ENCODE measurements at places on chromosomes 5 and 9.

GRCh38 chr5:168796593-168797580 lies 217.7 kb upstream of the PANK3 start:
- no peak for DNase-seq

- DNase-seq = no peak
Measured at GRCh38 chr9:124906966-124907365, 33.9 kb downstream of the GOLGA1 start.

DNA sequence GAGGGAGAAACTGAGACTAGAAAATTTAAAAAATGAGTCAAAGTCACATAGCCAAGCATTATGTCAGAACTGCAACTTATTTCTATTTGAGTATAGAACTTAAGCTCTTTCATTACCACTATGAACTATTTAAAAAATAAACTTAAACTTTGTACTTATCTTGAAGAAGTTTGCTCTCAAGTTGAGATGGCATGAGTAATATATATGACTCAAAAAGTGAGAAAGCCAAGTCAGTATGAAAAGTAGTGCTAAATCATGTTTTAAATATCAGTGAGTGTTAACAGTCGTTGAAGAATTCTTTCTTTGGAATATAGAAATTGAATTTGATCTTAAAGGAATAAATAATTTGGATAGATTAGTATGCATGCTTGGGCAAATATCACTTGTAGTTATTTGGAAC lies 36.3 kb upstream of the CDH10 start:
- DNase-seq = no peak

- DNase-seq = no peak
Measured at GRCh38 chr5:38641003-38641402, 84.6 kb upstream of the LIFR start.

- DNase-seq = no peak
Measured at GRCh38 chr5:107808671-107809137, 138.0 kb upstream of the EFNA5 start.

DNA sequence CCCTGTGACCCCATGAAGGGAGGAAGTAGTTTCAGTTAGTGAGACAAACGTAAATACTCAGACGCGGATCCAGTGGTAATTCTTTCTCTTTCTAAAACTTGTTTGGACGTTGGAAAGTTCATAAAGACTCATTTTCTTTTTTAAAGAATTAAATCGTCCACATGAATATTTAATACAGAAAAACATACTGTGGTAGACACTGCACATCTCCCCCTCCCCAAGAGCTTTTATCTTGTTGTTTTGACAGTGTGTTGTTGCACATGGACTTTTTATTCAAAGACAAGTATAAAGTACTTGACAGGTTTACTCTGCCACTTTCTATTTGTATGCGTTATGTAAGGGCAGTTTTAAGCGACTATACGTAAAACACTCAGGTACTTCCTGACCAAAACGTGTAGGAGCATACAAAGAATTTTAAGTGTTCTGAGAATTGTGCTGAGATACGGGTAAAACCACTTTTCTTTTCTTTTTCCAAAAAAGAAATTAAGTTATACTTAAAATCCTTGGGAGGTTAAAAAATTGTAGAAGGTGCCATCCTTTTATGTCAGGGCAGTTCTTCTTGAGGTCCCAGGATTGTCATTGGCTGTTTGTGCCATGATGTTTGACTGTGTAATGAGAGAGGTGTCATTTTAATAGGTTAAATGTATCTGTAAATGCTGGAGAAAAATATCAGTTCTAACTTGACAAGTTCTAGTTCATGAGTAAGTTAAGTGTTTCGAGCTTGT lies 1.3 kb downstream of the NIPBL start:
- DNase-seq = peak; percentile 43

GRCh38 chr9:112174222-112174964 lies 704 bp downstream of the SUSD1 start:
- DNase-seq = no peak

DNA sequence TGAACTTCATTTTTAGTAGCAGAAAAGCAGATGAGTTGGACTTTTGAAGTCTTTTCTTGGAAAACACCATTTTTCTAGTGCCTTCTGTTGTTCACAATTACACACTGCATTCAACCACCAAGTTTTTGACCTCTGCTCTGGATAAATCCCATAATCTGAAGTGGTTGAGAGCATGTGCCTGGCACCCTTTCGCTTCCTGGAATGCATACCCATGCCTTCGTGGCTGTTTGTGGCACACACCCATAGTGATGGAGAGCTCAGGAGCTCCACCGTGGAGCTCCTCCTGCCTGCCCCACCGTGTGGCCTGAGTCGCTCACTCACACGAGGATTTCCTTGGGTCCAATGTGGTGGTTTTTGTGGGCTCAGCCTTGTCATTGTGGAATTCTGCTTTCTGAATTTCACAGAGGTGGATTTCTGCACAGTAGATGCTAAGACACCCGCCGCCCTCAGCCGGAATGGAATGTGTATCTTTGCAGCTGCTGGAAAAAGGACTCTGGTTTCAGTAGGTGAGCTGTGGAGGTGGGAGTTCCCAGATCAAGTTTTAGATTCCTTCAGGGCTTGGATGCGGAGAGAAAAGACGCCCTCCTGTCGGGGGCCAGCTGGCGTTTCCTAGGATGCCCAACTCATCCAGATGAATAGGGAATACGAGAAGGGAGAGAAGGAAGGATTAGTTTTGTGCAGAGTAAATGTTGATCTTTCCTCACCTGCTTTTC lies 500.4 kb downstream of the IRX1 start:
- no peak for DNase-seq

GRCh38 chr9:105483618-105484017 lies 35.8 kb downstream of the FSD1L start:
- DNase-seq = no peak

- no peak for DNase-seq
Measured at GRCh38 chr9:8877753-8878494, 1078.3 kb upstream of the DMAC1 start.

DNA sequence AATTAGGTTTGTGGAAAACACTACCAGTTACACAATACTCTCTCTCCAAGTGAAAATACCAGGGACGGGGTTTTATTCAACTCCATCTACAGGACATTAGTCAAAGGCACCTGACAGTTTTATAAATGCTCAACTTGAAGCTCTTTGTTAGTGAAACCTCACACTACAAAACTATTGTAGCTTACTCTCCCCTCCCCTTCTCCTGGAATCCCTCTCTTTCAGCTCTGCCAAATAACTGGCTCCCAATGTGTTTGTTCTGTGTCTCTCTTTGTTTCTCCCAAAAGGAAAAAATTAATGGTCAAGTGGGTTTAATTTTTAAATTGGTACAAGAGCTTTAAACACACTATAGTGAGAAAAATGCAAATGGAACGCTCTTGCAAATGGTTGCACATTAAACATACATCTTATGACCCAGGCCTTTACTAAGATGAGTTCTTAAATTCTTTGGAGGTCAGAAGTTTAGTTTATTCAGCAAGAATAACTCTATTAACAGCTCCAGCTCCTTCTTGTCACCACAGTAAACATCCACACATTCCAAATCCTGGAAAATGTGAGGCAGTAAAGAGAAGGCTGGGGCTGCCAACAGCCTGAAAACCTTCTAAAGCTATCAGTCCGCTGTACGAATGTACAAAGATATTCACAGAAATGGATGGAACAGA lies 48.4 kb downstream of the ZNF608 start:
- no peak for DNase-seq

- no peak for DNase-seq
Measured at GRCh38 chr5:178699681-178700253, 30.7 kb downstream of the ZNF354A start.

DNA sequence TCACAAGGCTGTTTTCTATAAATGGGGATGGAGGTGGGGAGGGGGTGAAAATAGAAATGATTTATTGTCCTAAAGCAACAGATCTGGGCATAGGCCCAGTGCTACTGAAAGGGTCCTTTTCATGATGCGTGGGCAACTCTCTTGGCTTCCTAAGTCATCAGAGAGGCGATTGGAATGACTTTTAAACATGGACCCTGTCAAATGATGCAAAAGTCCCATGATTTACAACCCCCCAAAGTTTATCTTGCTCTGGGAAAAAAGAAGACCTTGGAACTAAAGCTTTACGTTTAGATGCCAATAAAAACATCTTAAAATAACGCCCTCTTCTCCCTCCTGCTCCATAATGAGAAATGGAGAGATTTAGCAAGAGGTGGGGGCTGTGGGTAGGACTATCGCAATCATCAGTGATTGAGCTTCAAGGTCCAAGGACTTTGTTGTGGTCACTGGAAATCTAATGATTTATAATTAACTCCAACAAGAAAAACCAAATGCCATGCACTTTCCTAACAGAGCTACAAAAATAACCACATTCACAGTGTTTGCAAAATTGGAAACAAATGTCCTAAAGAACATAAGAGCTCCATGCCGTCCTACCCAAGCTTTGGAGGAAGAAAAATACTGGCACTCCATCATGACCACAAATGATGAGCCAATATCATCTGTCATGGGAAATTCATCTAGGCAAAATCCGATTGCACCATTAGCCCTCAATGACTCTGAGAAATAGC lies 167.5 kb upstream of the CLINT1 start:
- DNase-seq = no peak

- DNase-seq = no peak
Measured at GRCh38 chr9:15300218-15300617, 6.8 kb downstream of the TTC39B start.

GRCh38 chr5:3858524-3858923 lies 262.9 kb downstream of the IRX1 start:
- DNase-seq = no peak

DNA sequence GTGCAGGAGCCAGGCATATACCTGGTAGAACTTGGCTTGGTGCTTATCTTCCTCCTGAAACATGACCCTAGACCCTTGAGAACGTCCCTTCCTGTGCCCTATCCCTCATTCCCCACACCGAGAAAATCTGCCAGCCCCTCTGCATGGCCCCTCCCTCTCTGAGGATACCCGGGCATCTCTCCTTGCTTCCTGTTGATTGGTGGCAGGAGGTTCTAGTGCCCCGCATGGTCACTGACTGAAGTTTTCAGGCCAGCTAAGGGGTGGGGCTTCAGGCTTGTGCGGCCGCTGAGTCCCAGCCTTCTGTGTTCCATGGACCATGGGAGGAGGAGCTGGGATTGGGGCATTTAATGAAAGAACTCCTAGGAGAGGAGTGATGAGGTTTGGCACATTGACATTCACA lies 22.8 kb downstream of the IGIP start:
- peak; percentile 46 for DNase-seq

- DNase-seq = no peak
Measured at GRCh38 chr5:55319491-55319890, 11.7 kb downstream of the MTREX start.

- DNase-seq = no peak
Measured at GRCh38 chr5:127012916-127013315, 17.4 kb downstream of the MARCHF3 start.

DNA sequence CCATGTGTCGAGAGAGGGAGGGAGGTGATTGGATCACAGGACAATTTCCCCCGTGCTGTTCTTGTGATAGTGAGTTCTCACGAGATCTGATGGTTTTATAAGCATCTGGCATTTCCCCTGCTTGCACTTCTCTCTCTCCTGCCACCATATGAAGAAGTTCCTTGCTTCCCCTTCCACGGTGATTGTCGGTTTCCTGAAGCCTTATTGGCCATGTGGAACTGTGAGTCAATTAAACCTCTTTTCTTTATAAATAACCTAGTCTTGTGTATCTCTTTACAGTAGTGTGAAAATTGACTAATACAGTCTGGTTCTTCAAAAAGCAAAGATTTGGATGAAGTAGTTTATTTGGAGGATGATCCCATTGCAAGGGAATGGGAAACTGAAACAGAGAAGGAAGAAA lies 11.3 kb upstream of the MIER3 start:
- DNase-seq = no peak

- DNase-seq = no peak
Measured at GRCh38 chr9:83511051-83511450, 27.1 kb downstream of the FRMD3 start.

DNA sequence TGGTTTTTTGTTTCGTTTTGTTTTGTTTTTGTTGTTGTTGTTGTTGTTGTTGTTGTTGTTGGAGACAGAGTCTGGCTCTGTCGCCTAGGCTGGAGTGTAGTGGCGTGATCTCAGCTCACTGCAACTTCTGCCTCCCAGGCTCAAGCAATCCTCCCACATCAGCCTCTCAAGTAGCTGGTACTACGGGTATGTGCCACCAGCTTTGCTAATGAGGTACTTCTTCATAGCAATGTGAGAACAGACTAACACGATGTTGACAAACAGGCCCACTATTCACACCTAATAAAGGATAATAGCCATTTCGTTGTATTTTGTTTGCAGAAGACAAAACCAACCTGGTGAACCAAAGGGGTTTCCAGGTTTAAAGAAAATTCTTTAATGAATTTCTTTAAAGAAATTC lies 130.9 kb downstream of the DIRAS2 start:
- DNase-seq = no peak

- no peak for DNase-seq
Measured at GRCh38 chr9:131720330-131720729, 19.5 kb downstream of the RAPGEF1 start.

- DNase-seq = no peak
Measured at GRCh38 chr5:77170196-77170890, 40.1 kb upstream of the PDE8B start.

DNA sequence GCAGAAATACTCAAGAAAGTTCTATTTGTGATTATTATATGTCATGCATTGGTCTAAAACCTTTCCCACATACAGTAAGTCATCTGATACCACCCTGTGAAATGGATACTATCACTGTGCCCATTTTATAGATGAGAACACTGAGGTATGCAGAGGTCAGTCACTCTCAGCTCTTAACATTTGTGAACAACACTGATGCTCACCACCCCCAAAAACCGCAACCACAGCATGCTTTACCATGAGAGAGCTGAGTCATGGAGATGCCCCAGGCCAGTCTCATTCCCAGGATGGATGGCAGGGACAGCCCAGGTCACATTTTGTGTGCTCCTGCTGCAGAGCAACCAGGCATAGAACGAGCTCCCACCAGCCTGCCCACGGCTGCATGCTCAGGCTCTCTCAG lies 53.5 kb upstream of the IRX1 start:
- DNase-seq = no peak

DNA sequence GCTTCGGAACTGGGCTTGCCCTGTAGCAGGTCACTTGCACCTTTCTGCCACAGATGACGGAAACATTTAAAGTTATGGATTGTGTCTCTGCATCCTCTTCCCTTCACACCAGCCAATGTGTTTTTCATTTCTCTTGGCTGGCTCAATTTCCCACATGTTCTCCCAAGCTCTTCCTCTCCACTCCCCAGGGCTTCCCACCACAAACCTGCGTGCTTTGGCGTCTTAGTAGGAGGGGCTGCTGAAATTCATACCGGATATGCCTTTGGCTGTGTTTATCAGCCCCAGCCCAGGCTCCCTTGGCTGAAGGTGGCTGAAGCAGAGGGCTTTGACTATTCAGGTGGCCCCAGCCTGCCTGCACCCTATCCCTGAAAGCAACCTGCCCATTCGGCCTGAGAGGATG lies 32.1 kb downstream of the ADRB2 start:
- no peak for DNase-seq

- DNase-seq = no peak
Measured at GRCh38 chr9:70429899-70430298, 15.4 kb upstream of the KLF9 start.

All from cerebellar cortex (tissue), 1 donor.